ENCODE measurements at places on chromosomes 3 and 15.

GRCh38 chr3:56303487-56303886, 164.8 kb downstream of the ERC2 start:
- DNase-seq, result no peak

DNA sequence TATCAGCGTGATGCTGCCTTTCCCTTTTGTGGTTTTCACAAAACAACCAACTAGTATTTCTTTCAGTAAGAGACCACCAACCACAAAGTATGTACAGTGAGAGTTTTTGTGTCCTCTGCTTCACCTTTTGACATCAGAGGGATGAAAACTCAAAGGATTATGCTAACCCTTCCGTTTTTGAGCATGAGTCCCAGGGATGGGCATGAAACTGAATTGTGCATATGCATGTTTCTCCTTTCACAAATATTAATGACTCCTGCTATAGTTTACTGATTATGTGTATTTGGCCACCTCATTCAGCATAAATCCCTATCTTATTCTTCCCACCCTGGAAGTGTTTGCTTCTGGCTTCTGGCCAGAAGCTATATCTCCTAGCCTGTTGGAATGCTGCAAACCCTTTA, 59.2 kb downstream of the RSRC1 start:
- DNase-seq, result no peak

DNA sequence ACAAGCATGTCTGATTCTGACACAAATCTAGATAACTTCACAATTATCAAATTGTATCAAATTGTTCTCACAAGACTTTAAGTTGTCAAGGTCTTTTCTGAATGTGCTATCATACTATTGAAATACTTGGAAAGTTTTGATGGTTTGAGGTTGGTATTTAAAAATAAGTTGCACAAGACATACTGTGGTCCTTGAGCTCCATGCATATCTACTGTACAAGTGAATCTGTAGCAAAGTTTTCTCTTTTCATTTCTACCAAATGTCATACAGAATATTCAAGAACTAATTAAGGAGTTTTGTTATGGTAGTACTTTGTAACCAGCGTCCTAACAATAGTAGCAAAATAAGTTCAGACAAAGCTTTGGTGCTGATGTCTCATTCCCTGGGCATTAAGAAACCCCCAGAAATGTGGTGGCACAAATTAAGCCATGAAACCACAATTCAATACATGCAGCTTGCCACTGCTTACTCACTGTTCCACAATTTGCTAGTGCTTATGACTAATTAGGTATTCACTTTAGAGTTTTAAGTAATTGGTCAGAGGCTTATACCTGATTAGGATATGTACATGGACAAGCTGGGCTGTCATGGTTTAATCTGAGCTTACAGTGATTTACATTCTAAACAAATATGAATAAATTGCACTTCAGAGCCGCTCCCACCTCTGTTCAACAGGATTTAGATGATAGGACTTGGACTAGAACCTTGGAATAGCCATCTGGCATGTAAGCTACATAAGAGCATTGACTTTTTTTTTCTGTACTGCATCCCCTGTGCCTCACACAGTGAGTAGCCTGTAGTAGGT, 8.8 kb downstream of the TBC1D23 start:
- no peak for DNase-seq

DNA sequence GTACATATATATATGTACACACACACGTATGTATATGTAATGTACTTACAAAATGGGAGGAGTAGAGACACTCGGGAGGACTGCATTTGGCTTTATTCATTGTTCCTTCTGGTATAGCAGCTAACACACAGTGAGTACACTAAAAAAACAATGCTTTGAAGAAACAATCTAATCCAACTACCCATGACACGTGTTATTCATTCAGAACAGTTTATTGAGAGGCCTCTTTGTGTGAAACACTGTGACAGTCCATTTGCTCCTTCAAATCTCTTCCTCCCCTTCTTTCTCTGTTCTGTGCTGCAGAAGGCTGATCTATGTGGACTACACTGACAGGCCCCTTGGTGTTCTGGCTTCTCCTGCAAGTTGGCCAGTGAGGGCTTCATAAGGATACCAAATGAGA, 1075.9 kb upstream of the CFAP20DC start:
- no peak for DNase-seq

DNA sequence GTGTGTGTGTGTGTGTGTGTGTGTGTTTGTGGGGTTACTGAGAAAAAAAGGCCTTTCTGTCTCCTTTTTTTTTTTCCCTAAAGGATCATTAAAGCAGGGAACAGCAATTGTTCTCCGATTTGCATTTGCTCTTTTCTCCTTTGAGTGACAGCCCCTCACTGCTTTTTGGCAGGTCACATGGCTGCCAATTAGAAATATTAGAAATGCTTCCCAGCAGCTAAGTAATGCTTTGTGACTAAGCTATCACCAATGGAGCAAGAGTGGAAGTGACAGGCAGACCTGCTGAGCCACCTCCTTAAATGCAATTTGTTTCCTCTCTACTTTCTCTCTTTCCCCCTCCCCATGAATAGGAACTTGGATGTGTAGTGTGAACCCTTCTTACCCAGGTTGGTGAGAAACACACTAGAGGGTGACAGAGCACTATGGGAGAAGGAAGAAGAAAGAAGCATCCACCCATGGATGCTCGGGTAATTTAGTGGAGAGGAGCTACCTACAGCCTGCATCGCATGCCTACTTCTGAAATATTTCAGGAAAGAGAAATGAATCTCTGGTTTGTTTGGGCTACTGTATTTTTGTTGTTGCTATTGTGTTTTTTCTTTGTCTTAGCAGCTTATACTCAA, 165.2 kb upstream of the PDZRN3 start:
- no peak for DNase-seq

- DNase-seq, result no peak
These were observed 990 bp downstream of the ITIH4 start for GRCh38 chr3:52829482-52829881.

DNA sequence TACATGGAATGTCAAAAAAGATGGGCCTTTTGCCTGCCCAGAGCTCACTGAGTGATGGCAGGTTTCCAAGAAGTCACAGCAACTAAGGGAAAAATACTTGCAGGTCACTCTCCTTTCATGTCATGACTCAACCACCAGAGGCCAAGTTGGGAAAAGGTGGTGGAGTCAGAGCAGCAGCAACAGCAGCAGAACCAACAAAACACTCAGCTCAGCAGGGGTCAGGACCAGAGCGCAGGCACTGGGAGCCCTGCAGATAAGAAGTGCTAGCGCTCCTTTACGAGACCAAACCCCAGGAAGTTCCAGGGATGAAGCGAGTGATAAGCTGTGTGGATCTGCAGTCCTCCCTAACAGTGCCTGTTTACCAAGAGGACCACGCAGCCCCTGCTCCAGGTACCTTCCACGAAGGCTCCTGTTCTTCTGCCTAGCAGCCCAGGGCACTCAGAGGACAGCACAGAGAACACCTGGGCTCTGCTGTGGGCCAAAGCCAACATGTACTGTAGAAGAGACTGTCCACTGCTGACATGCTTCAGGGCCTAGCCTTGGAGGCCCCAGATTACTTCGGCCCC, 26.0 kb downstream of the POC1A start:
- no peak for DNase-seq

- DNase-seq, result no peak
These were observed 1132.1 kb upstream of the ALCAM start for GRCh38 chr3:104234442-104235194.

DNA sequence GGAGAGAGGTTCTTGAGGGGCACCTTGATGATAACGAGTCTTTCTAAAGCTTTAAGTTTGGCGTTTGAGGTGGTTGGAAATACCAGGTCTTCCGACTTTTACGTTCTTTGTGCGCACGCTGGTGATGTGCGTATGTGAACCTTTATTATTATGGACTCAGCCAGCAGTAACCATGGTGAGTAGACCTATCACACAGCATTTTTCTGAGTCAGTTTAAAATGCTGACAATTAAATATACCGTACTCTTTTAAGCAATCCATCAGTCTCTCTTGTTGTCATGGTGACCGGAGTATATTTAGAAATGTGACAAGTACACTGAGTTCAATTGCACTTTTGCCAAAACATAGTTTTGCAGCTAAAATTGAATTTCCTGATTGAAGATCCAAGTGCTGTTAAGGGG, 172.2 kb downstream of the LPP start:
- DNase-seq, result no peak

DNA sequence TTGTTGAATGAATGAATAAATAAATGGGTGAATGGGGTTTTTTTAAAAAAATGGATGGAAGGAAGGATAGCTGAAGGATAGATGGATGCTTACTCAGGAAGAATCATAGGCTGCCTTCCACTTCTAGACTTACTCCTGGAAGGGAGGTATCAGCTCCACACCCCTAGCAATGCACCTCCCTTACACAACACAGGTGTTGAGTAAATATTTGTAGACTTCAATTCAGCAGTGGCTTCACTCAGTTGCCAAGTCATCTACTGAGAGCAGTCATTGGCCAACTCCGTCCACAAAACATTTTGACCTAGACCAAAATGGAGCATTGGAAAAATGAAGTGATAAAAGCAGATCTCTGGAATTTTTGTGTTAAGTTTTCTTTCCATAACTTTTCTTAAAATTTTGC, 65.5 kb upstream of the ST8SIA2 start:
- DNase-seq, result no peak

DNA sequence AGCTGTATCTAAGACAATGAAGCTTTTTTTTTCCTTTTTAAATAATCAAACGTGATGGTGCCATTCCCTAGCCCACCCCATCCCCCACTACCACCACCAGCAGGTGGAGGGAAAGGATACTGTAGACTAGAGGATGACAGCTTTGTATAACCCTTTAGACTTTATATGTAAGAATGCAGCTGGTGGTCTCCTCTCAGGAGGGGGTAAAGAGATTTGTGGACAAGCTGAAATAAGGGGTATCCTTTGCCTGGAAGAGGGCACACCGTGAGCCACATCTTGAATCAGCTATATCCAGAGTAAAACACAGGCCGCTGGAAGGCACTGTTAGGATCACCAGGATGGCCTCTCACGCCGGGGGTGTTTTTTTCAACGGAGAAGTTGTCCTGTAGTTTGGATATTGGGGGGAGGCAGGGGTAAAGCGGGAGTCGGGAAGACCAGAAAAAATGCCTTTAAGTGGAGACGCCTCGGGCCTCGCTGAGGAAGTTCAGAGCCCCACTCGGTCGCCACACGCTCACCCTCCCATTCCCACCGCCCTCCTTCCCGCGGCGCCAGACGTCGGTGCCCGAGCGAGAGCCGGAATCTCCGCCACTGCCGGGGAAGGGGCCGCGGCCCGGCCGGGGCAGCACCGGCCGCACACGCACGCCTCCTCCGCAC, 986 bp downstream of the KPNA4 start:
- no peak for DNase-seq

GRCh38 chr3:15318661-15319060, 13.7 kb downstream of the SH3BP5 start:
- DNase-seq, result no peak

DNA sequence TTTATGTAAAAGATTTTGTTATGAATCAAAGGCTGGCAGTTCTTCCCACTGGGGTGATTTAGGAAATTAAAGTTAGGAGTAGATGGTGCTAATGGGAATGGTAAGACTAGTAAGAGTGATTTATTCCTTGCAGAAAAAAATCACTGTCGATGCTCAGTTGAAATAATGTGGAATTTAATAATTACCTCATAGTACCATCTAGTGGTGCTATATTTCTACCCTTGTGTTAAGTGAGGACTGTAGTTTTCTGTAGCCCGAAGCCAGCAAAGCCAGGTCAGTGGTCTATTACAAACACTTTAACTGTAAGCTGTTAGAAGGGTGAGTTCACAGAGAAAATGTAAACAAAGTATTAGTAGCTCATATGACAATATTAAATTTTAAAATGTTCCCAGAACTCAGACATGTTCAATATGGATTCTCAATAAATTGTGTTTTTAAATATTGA, 39.5 kb upstream of the GOLGA8J start:
- no peak for DNase-seq

DNA sequence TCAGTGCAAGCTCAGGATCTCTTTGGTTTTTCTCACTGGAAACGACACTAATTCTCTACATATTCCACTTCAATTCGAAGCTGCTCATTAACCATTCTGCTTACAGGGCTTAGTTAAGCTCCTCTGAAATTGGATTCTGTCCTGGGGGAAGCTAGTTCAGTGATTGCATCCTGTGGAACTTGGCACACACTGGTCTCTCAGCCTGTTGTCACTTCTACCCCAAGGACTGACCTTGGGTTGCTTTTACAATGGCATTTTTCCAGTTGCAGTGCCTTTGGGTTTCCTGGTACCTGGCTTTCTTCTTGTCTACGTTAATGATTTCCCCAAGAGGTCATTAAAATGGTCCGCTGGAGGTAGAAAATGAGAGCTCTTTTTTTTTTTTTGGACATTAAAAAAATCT, 33.3 kb upstream of the GABRB3 start:
- no peak for DNase-seq

GRCh38 chr3:112604536-112604935, 36.4 kb downstream of the CCDC80 start:
- DNase-seq, result no peak

DNA sequence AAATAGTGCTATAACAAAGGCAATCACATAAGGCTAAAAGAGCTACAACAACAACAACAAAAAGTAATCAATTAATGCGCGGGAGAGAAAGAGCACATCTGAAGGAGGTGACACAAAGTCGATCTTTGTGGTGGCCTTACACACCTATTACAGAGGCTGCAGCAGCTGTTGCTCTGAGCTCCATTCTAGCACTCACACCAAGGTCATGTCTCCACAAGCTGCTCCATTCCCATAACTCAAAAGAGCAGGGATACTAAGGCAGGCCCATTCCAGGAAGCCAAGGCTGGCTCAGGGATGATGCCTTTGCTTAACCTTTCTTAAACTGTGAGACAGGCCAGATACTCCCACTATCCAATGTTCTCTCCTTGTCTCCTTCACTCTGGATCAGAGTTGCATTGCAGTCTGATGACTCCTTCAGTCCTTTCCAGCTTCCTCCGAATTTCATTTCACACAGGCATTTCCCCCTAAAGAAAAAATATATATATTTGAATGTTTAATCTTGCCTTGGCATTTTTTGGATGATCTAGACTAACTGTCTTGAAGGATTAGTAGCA, 52.7 kb downstream of the SNTN start:
- no peak for DNase-seq

All from activated T-helper 1 cell treated with anti-CD3 and anti-CD28 coated beads, Interleukin-2, amount 50 U/mL, for 16 hours (primary cell).